ENCODE measurements at places on chromosomes 3 and 15.

DNA sequence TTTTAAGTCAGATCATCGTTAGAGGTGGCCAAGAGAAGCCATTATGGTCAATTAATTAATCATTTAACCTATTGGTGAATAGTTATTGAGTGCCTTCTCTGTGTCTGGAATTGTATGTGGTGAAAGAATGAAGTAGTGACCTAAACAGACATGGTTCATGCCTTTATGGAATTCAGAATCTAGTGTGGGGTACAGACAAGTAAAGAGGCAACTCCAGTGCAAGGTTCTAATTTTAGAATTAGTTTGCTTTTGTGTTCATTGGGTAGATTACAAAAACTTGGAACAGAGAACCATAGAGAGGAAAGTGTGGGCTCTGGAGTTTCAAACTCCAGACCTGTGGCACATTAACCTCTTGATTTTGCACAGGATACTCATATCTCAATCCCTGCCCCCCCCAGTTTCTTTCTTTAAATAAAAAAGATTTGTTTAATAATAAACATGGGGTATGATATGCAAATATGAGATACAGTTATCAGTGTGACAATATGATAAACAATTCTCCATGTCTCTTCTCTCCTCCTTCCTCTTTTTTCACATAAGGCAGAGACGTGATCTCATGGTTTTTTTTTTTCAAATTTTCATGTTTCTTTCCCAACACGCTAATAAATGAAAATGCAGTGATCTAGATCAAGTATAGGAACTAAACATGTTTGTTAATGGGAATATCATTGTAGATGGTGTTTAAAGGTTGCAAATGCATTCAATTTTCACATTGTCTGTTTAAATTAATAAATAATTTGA lies 117.9 kb downstream of the MITF start:
- DNase-seq, result no peak

GRCh38 chr15:81380203-81380602 lies 6.2 kb upstream of the TMC3 start:
- no peak for DNase-seq

DNA sequence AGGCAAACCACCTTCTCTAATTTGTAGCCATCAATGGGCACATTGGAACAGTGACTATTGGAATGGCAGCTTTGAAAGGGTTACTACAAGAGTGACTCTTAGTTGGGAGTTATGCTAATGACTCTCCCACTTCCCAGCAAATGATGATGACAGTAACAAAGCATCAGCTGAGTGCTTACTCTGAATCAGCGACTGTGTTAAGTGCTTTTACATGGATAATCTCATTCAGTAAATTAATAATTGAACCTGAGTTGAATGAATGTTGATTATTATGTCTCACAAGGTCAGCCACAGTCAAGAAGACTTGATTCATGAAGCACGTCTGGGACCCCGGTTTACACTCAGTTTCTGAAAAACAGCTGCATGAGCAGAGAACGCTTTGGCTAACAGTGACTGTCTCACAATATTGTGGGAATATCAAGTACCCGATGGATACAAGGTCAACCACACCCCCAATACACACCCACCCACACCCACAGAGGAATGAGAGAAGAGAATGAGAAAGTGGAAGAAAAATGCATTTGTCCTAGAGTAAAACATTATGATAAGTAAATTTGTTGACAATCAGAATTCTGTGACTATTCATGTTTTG lies 242.0 kb upstream of the FEZF2 start:
- no peak for DNase-seq

DNA sequence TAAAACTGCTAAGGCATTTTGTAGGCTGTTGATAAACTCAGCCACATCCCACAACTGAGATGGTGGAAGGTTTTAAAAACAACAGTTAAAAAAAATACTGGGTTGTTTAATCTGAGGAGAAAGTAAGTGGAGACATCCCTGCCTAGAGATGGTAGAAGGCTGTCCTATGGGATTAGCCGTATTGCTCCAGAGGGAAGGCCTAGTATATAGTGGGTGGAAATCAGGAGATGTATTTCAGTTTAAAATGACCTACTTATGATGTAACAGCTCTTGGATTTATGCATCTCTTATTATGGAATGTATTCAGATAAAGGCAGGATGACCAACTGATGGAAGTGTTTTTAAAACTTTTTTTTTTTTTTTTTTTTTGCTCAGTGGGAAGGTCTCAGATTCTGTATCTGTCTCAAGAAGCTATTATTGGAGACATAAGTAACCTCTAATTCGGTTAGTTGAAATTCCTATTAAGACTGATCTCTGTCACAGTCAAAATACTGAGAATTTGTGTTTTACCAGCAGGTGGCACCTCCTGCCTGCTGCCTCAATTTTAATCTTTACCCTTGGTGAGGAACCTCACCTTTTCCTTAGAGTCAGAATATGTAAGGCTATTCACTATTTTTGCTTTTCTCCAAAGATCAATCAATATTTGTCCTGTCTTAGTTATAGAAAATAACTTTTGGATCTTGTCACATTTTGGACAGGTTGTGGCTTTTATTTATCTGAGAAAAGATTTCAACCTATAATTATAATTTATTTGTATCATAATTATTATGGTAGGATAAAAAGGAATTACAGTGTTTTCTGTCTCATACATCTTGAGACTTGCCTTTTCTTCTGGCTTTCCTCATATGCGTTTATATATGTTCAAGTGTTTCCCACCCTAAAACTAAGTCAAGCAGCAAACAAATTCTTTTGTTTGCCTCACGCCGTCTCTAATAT lies 63.0 kb downstream of the VPS8 start:
- peak; percentile 58 for DNase-seq

DNA sequence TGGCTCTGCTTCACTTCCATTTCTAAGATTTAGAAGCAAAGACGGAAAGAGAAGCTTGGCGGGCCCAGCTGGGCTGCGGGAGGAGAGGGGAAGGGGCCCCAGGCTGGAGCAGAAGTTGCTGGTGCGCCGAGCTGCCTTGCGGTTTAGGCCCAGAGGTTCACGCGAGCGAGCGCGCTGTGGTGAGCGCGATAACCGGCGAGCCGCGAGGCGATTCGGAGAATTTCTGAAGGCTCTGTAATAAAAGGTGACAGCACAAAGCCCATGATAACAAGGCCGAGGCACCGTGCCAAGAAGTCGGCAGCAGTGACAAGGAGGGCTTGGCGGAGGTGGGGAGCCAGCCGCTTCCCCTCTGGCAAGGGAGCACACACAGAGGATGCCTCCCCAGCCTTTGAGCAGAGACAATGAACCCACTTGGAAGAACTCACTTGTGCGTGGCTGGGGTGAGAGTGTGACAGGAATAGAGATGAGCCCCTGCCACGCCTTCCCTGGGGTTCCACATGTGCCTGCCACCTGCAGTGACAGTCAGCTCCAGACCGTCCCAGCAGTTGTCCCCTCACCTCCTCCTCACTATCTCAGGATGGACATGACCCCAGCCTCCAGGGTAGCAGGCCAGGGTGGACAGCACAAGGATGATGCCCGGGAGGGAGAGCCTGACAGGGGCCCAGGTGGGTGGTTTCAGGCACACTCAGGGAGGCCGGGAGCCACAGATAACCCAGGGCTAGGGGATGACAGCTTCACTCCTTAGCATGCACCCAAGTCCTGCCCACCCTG lies 315.2 kb downstream of the UACA start:
- peak; percentile 65 for DNase-seq

DNA sequence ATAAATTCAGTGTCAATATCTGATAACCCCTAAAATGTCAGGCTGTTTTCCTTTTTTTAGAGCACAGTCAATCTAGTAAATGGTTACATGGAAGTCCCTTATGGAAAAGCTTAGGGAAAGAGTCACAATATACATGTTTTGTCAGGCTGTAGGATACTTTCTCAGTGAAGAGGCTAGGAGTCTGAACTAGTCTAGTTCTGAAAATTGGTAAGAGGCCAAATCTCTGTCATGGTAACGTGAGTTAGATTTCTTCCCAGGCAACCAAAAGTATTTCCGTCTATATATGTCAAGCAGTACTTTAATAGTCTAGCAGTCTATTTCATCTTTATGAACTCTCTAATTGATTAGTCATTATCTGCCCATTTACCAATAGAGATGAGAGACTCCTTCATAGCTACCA lies 215.9 kb upstream of the LRRC3B start:
- no peak for DNase-seq

GRCh38 chr3:127688416-127689265 lies 15.9 kb downstream of the ABTB1 start:
- peak; percentile 53 for DNase-seq

GRCh38 chr3:66428733-66429132 lies 72.1 kb downstream of the LRIG1 start:
- DNase-seq, result peak; percentile 97

DNA sequence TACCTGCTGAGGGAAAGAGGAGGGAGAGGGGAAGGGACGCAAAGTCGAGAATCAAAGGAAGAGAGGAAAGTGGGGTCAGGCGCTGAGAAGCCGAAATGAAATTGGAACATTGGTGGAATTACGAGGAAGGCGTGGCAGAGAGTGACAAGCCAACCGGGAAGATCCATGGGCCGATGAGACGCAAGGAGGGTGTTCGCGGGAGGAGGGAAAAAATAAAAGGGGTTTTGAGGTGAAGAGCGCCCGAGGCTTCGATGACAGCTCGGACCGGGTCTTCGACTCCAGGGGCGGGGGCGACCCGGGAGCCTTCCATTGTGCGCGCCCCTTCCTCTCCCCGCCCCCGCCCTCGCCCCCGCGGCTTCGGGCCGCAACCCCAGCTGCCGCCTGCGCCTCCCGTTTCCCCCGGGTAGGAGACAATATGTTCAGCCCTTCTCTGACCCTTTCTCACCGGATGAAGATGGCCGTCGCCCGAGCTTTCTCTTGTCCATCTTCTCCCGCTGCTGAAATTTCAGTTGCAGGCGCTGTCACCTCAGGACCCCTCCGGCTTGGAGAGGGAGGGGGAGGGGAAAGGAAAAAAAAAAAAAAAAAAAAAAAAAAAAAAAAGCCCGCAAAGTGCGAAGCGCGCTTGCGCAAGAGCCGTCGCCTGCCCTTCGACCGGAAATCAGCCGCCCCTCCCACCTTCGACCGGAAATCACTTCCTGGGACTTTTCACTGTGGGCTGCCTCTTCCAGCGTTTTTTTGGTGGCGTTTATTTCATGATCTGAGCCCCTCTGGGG lies at the start of gene SENP7:
SENP7 (minus strand) TSS at position 567 of the 773 bp plus-strand sequence; CDS start at position 485, 82 bp downstream.
- DNase-seq, result peak; percentile 90

GRCh38 chr3:60090548-60090947 lies 1040.7 kb upstream of the CFAP20DC start:
- DNase-seq, result no peak

GRCh38 chr3:196837819-196838420 lies 29.8 kb upstream of the SENP5 start:
- DNase-seq, result peak; percentile 28

DNA sequence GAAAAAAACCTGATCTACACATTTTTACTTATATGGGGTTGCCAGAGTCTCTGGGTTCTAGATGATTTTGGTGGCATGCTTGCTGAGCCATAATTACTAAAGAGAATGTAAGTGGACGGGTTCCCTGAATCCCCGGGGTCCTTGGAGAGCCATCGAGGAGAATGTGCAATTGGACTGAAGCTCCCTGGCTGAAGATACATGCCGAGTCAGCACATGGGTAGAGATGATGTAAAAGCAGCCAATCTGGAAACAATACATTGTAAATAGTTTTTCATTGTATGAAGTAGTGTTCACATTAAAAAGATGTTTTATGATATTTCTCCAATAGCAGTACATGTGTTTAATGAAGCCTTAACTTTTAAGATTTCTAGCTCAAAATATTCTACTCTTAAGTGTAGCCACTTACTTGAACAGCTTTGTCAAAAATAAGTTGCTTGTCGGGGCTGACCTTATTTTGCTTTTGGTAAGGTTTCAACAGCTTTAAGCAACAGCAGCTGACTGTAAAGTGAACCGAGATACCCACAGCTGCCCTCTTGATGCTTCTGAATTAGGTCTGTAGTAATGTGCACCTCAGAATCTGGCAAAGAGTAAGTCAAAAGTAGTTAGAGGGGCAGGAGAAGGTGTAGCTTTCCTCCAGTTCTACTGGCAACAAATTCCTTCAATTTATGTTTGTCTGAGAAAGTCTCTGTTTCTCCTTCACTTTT lies 205.7 kb downstream of the PLCL2 start:
- no peak for DNase-seq

- no peak for DNase-seq
These were observed 7.9 kb upstream of the BCL2A1 start for GRCh38 chr15:79978655-79979514.

DNA sequence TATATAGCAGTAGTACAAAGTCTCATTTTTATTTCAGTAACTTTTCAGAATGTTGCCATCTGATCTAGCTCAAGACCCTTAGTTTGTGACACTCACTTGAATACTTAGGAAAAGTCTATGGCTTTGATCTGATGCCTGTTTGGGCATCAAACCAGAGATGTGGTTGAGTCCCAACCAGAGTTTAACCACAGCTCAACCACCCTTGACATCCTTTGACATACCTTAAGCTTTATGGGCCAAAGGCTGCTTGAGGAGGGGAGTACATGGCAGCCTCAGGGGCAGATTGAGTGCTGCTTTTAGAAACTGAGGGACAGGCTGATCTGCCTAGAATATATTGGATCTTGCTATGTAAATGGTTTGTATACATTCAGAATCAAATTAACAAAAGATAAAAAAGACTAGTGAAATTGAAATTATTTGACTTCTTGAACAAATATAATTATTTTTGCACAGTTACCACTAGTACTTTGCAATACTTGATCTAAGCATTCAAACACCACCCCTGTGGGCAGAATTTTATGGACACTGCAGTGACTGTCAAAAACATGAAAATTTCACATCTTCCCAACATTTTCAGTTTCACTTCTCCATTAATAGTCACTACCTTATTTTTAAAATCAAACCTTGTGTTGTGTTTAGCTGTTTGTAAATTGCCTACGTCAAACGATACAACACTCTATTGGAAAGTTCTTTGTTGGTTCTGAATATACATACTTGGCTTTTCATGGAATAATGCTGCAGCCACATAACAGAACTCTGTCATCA lies 199.8 kb downstream of the UBE2E2 start:
- DNase-seq, result peak; percentile 78

DNA sequence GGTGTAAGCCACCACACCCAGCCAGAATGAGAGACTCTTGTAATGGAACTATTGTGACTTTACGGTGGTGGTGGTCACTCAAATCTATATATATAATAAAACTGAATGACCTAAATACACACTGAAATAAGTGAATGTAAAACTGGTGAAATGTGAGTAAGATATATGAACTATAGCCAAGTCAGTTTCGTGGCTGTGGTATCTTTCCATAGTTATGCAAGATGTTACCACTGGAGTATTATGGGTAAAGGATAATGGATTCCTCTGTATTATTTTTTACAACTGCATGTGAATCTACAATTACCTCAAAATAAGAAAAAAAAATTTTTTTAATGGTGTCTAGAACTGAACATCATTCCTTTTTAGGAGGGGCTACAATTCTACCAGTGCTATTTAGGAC lies 21.9 kb downstream of the PIK3CB start:
- DNase-seq, result no peak

DNA sequence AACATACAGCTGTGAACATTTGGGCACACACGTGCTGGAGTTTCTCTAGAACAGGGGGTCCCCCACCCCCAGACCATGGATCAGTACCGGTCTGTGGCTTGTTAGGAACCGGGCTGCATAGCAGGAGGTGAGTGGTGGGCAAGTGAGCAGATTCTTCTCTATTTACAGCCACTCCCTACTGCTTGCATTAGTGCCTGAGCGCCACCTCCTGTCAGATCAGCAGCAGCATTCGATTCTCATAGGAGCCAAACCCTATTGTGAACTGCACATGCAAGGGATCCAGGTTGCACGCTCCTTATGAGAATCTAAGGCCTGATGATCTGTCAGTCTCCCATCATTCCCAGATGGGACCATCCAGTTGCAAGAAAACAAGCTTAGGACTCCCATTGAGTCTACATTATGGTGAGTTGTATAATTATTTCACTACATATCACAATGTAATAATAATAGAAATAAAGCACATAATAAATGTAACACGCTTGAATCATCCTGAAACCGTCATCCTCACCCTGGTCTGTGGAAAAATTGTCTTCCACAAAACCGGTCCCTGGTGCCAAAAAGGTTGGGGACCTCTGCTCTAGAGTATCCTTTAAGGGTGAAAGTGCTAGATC lies 25.8 kb downstream of the CHRM5 start:
- peak; percentile 45 for DNase-seq

Measured in astrocyte of the hippocampus (primary cell).